ENCODE measurements at places on chromosomes 5 and 9.

GRCh38 chr5:15951126-15951525, 228.5 kb downstream of the MARCHF11 start:
- no peak for DNase-seq

GRCh38 chr5:98144710-98145109, 628.8 kb upstream of the RGMB start:
- DNase-seq: no peak

GRCh38 chr5:115461506-115462290, 82.9 kb downstream of the FEM1C start:
- DNase-seq: peak; percentile 69

GRCh38 chr5:27216367-27216950, 178.1 kb upstream of the CDH9 start:
- DNase-seq: no peak

- DNase-seq: no peak
Observed at GRCh38 chr5:7394889-7395431, 978 bp upstream of the ADCY2 start.

- DNase-seq: peak; percentile 29
Observed at GRCh38 chr9:92716557-92716956, 46.6 kb upstream of the IPPK start.

DNA sequence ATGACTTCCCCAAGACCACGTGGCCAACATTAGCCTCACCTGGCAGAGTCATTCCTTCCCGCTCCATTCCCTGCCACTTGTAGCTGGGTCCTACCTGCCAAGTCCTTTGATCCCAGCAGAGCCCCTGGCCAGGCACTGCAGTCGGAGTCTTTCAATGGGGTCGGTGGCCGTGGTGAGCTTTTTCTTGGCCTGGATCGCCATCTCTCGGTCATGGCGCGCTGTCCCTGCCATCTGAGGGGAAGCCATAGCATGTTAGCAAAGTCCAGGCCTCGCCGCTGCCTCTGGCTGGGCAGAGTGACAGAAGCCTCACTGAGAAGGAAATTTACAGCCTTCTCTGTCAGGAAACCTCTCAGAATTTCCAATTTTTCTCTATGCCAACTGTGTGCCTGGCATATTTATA, 17.5 kb downstream of the CAPSL start:
- no peak for DNase-seq

DNA sequence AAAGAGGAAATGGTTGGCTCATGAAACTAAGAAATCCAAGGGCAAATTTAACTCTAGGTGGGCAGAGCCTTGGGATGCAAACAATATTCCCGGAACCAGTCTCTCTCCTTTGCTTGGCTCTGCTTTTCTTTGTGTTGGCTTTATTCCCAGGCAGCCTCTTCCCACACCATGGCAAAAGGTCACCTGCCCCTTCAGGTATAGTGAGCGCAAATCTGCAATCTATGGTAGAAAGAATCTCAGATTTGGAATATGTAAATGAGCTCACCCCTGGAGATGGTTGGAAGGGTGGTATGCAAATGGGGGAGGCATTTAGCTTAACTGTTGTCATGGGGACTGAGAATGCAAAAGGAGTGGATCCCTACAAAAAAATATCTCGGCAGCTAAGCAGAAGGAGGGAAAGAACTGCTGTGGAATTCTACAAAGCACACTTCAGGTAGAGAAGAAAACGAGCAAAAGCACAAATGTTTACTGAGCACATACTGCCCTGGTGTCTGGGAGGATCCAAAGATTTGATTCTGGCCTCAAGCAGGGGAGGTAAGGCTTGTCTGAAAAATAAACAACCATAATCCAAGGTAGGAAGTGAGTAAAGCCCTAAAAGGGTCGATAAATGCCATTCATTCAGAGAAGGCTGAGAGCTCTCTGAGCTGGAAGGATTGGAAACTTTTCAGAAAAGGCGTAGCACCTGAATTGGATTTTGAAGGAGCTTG, 139.7 kb downstream of the TLE1 start:
- DNase-seq: no peak

GRCh38 chr9:110750272-110750671, 81.7 kb downstream of the MUSK start:
- DNase-seq: no peak

DNA sequence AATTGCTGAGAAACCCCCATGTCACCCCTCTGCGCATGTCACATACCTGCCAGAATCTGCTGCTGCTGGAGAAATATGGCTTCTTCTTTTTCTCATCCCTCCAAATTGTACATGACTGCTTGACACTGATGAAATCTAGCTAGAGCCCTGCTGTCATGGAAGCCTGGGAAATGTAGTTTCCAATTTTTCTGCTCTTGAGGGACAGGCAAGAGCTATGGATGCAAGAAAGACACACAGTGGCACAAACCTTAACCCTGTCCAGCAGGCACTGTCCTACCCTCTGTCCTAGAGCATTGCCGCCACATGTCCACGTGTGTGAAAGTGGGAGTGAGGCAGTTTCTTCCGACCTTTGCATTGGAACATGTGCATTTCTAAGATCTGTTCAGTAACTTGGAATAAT, 255.5 kb upstream of the SEMA6A start:
- DNase-seq: no peak

DNA sequence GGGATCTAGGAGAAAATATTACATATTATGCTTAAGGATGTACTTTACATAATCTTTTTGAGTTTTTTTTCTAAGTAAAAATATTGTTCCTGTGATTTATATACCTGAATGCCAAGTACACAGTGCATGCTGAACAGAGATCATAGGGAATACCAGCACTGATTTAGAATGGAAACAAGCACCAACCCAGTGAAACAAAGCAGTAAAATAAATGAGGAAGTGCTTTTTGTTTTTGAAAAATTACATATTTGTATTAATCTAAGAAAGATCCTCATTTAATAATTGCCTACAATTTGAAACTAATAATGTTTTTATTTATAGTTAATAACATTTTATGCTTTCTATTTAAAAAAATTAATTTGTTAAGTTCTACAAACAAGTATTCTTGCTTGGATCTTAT, 18.0 kb downstream of the GARNL3 start:
- no peak for DNase-seq

DNA sequence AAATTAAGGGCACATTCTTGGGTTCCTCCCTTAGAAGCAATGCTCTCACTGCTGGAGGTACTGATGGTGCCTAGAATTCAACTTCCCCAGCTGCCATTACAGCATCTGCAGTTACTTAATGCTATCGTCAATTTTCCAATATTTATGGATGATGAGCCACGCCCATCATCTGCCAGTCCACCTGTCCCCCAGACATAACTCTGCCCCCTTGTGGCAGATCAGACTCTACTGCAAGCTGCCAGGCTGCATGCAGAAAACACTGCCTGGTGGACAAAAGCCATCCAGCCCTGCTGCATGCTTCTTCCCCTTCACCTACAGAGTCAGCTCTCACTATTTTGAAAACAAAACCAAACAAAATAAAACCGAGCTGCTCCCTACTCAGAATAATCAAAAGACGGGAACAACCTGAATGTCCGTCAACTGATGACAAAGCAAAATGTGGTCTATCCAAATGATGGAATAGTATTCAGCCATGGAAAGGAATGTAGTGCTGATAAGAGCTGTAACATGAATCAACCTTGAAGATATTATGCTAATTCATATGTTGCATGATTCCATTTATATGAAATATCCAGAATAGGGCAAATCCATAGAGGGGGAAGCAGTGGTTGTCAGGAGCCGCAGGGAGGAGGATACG, 66.4 kb downstream of the RETREG1 start:
- peak; percentile 53 for DNase-seq

- peak; percentile 78 for DNase-seq
Observed at GRCh38 chr5:181181650-181182565, 23.1 kb downstream of the TRIM7 start.

GRCh38 chr5:10073441-10074104, 176.1 kb downstream of the ATPSCKMT start:
- no peak for DNase-seq

GRCh38 chr9:109986521-109986991, 206.6 kb downstream of the PALM2AKAP2 start:
- peak; percentile 99 for DNase-seq

- DNase-seq: peak; percentile 72
Observed at GRCh38 chr5:149618581-149619248, 37.4 kb downstream of the ARHGEF37 start.

DNA sequence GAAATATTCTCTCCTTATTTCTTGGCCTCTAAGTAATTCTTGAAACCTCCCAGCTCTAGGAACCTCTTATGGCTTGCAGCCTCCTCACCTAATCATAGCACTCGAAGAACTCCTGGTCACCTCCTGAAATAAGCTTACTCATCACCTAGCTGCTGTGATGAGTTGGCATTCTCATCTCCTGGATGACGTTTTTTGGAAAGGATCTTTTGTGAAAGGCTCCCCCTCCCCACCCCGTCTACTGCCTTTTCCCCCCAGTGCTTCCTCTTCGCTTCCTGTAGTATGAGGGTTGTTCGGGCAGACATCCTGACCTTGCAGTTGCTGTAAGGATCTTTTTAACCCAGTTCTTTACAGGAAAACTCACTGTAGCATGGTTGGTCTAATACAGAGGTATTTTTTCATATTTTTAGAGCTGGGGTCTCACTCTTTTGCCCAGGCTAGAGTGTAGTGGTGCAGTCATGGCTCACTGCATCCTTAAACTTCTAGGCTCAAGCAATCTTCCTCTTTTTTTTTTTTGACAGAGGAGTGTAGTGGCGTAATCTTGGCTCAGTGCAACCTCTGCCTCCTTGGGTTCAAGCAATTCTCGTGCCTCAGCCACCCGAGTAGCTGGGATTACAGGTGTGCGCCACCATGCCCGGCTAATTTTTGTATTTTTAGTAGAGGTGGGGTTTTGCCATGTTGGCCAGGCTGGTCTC, 41.8 kb downstream of the ARHGAP26 start:
- DNase-seq: no peak

DNA sequence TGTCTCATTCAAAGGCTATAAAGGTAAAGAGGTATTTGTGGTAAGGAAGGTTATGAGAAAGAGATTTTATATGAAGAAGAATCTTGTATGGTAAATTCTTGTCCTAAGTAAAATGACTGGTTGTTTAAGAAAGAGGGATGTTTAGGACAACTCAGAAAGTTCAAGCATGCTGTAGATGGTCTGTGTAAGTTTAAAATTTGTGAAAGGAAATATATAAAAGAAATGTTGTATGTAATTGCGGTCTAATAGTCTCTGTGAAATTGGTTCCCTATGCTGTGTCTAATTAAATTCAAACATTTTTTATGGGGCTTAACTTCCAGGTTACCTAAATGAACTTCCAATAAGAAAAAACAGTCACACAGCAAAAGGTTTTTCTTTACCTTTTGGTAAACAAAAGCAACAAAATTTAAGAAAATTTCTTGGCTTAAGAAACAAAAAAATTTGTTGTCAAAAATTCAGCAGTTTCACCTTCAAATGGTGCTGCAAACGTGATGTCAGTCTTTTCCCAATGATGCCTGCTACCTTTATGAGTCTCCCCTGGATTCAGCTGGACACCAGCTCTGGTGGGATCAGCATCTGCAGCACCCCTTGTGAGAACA, 83.0 kb upstream of the FCN1 start:
- DNase-seq: peak; percentile 1

DNA sequence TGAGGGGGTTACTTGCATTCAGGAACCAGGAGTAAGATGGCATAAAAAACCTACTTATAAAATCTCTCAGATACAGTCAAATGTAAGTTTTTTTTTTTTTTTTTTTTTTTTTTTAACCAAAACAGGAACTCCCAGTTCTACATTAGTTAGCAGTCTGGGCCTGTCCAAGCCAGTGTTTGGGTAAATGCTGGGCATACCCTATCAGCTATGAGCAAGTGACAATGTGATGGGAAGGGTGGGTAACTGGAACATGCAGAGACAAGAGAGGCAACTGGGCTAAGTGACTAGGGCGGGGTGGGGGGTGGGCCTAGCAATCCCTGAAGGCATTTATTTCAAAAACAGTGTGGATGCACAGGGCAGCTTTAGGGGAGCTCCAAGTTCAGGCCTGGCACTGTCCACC, 2.3 kb downstream of the NMRK1 start:
- no peak for DNase-seq

GRCh38 chr9:38432922-38433510, 8.8 kb upstream of the IGFBPL1 start:
- peak; percentile 29 for DNase-seq

- DNase-seq: peak; percentile 15
Observed at GRCh38 chr9:98951967-98952366, 8.3 kb downstream of the COL15A1 start.

DNA sequence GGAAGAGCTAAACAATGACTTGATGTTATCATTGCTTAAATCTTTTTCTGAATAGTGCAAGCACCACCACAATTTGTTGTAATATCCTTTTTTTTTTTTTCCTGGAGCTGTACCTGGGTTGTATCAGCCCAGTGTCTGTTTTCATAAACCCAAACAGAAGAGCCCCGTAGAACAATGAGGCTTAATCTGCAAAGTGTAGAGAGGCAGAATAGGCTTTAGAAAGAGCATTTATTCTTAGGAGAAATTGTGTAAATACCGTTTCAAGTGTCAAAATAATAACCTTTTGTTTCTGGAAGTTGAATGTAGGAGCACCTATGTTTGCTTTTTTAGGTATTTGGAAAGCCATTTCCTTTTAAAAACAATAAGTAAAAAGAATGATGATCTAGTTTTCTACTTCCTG, 26.4 kb downstream of the RGS7BP start:
- DNase-seq: no peak

DNA sequence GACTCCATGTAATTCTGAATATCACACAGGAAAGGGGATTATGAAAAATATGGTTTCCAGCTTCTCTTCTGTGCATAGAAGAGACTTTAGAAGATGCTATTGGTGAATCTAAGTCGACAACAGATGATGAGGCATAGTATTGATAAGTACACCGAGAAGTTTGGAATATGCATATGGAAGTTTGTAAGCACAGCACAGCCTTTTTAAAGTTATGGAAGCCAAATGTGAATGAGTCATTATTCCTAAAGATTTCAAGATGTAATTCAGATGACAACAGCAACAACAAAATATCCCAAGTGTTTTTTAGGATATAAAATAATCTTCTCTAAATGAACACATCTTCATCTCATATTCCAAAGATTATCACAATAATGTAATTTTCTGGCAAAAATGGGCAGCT, 1723.3 kb downstream of the EFNA5 start:
- no peak for DNase-seq

DNA sequence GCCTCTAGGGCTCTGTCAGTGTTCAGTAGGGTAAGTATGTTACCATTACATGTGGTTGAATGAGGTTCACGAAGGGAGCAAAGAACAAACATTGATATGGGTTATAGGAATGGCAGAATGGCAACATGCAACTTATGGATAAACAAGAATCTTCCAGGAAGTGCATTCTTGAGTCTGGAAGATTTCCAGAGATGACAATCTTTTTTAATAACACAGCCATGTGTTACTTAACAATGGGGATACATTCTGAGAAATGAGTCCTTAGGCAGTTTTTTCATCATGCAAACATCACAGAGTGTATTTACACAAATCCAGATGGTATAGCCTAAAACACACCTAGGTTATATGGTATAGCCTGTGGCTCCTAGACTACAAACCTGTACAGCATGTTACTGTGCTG, 9.1 kb upstream of the SLC28A3 start:
- DNase-seq: no peak

- DNase-seq: peak; percentile 59
Observed at GRCh38 chr9:100602342-100602801, 24.5 kb downstream of the CAVIN4 start.

- no peak for DNase-seq
Observed at GRCh38 chr9:99021512-99021911, 77.8 kb downstream of the COL15A1 start.

- peak; percentile 86 for DNase-seq
Observed at GRCh38 chr5:126970517-126971017, 59.8 kb downstream of the MARCHF3 start.

All from fibroblast of lung (primary cell).